ENCODE measurements at places on chromosomes 5 and 9.

DNA sequence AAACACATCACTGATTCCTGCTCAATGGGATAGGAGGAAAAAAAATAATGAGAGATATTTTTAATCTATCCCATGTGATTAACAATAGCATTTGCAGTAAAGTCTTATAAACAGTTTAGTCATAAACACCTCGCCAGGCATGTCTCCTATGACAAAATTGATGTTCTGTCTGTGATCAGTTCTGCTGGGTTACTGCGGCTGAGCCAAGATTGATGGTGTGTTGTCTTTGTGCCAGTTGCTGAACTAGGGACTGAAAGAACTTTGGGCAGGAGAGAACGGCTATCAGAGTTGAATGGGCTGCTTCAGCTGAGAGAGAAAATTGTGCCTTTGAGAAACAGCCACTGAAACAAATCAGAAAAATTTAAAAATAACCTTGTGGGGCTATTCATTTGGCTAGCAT is 37.3 kb upstream of the MAMDC2 start:
- DNase-seq, result no peak

DNA sequence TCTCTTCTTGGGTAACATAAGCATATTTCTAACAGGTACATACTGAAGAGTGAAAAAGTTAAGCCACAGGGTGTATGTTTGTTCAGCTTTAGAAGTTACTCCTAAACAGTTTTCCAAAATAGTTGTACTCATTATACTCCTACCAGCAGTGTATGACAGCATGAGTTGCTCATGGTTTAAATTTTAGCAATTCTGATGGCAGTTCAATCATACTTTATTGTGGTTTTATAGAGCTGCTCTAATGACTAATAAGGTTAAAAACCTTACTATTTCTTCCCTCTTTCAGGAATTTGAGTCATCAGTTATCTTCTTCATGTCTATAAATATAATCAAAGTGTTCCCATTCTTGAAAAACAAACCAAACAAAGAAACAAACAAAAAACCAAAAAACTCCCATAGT is 81.5 kb downstream of the CAAP1 start:
- no peak for DNase-seq

DNA sequence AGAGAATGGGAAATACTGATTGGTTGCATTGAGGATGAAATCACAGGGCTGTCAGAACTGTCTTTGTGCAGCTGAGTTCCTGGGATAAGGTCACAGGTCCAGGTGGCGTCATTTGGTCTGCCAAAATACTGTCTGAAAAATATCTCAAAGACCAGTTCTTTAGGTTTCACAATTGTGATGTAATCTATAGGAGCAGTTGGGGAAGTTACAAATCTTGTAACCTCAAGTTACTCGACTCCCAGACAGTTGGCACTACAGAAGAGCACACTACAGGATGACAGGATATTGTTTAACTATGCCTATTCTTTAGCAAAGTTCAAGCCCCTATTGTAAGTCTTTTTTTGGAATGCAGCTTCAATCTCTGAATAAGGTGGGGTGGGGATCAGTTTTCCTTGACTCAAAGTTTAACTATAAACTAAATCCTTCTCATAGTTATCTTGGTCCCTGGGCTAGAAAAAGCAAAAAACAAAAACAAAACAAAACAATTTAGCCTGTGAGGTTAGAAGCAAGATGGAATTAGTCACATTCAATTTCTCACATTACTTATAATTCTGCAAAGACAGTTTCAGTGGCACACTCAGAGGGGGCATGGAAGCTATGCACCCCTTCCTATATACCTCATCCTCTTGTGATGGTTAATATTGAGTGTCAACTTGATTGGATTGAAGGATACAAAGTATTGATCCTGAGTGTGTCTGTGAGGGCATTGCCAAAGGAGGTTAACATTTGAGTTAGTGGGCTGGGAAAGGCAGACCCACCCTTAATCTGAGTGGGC is 276.0 kb downstream of the AUH start:
- DNase-seq, result no peak

DNA sequence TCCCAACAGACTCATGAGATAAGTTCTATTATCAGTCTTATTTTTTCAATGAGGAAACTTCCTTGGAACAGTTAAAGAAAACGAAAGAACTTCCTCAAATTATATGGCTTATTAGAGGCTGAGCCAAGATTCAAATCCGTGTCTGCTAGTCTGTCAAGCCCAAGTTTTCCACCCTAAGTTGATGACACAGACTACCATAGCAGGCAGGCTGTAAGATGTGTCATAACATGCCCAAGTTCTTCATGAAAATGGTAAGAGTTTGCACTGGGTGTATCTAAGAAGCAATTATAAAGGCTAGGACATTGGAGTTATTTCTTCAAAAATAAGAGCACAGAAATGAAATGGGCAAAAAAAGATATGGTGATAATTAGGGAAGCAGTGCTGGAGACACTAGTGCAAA is 634.5 kb downstream of the BRINP1 start:
- DNase-seq, result no peak

DNA sequence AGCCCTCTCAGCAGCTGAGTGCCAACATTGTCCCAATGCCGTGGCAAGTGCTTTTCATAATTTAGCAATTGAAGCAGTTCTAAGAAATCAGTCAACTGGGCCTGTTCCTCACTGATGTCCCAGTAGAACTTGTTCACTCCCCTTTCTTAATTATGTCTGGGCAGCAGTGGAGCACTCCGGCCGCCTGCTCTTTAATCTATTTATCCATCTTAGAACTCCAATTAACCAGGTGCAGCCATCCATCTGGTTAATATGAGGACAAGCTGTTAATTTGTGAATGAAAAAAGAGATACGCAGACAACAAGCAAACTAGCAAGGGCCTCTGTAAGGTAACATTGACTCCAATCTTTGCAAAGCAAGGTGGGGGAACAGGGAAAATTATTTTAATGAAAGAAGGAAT is 39.4 kb downstream of the MAT2B start:
- DNase-seq, result no peak

DNA sequence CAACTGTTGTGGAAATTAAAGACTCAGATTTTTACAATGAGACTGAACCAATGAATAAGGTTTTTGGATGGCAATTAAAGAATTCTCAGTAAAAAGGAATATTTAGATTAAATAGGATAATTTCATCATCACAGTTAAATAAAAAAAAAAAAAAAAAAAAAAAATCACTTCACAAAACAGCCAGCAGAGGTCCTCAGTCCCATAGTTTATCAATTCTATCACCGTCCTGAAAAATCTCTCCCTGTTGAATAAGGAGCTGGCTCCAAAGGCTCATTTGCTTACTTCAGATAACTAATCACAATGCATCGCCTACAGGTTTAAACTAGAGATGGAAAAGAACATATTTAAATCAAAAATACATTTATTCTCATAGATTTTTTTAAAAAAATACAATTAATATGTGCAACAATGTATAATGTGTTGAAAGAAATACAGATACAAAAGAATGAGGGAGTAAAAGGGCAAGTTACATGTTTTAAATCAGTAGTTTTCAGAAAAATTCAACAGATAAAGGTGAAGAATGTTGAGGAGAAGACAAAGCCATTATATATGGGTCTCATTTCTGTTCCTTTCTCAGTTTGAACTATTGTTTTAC is 175.8 kb upstream of the CHD1 start:
- DNase-seq, result no peak

DNA sequence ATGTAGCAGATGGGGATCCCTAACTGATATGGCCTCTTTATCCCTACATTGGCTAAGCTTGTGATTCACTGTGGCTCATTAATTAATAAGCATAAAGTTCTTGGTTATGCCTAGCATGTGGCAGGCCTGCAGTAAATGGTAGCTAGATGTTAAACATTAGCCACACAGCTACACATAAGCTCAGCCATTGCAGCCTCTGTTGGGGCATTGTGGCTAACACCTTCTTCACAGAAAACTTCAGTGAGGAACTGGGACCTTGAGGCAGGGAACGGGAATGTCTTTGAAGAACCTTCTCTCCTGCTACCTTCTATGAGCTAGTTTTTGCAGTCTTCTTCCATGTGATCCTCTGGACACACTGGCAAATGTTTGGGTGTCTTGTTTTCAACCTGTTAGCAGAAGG is 338.2 kb downstream of the NTRK2 start:
- DNase-seq, result no peak

GRCh38 chr5:58641533-58641932 is 58.7 kb downstream of the RAB3C start:
- no peak for DNase-seq

DNA sequence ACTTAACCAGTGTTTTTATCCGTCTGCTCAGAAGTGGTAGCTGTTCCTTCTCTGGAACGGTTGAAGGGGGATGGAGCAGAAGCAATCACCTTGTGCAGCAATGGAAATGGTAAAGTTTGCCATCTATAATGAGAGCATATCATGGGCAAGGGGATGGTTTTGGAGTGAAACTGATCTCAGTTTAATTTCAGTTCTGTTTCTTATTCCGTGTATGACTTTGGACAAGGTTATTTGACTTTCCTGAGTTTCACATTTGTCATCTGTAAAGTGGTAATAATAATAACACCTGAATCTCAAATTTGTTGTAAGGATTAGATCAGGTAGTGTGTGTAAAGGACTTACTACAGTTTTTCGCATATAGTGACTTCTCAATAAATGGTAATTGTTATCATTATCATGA is 106.1 kb downstream of the PCSK1 start:
- DNase-seq, result no peak

DNA sequence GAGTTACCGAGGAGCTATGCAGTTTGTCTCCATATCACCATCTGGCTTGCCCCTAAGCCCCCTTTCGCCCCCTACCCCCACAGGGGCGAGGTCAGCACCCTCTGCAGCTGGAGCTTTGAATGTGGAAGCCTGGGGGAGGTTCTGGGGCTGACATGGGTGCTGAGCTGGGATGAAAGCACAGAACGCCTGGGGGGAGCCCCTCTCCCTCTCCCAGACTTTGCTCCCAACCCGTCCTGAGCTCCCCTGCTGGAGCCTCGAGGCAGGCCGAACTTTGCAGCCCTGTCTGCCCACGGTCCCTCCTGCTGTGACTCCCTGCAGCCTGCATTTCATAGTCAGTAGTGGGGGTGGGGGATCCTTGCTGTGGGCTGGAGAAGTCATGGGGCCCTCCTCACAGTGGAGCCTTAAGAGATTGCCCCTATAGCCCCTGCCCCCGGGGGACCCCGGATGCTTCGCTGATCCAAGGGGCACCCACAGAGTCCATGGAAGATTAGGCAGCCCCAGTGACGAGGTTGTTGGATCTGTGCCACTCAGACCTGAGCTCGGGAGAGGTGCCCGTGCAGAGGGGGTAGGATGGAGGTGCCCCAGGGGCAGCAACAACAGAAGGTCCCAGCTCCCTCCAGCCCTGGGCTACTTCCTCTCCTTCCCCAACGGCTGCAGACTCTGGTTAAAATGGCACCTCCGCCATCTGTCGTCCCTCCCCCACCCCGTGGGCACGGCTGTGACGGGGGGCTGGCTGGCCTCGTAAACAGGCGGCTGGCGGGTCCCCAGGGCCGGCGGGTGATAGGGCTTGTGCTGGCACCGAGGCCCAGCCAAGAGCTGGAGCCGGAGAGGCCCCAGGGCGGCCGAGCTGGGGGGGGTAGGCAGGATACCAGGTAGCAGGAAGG is 162.0 kb downstream of the C9orf50 start:
- no peak for DNase-seq

GRCh38 chr5:65061974-65062353 is 293.2 kb downstream of the CWC27 start:
- DNase-seq, result no peak

GRCh38 chr9:125977223-125977622 is 230.1 kb downstream of the PBX3 start:
- DNase-seq, result no peak

DNA sequence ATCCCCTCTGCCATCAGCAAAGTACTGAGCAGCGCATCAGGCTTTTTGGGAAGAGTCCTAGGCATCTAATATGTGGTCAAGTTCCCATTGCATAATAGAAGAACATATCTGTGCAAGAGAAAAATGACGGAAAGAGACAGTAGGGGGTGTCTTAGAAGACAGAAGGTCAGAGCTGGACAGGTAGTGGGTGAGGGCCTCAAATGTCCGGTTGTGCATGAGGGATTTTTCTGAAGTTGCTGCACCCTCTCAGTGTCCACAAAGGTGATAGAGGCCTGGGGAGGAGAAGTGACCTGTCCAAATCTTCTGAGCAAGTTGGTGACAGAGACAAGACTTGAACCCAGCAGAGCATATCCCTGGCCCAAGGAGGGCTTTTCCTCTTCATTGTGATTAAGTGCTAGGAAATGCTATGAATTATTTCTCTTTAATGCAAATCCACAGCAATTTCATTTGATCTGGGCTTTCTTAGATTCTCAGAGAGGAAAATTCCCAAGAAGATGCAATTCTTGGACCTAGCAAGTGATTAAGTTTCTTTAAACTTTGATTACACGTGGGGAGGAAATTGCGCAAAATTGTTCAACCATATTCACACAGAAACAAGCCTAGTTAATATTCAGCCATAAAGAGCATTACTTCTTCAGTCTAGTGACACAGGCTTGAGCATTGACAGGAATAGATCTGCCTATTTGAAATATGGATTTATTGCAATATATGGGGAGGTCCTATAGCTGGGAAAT is at the start of gene OR2S2:
Gene OR2S2, minus strand, starts transcription at position 51 of the 734 bp plus-strand sequence. CDS start 56 bp downstream, outside the sequence.
- no peak for DNase-seq

DNA sequence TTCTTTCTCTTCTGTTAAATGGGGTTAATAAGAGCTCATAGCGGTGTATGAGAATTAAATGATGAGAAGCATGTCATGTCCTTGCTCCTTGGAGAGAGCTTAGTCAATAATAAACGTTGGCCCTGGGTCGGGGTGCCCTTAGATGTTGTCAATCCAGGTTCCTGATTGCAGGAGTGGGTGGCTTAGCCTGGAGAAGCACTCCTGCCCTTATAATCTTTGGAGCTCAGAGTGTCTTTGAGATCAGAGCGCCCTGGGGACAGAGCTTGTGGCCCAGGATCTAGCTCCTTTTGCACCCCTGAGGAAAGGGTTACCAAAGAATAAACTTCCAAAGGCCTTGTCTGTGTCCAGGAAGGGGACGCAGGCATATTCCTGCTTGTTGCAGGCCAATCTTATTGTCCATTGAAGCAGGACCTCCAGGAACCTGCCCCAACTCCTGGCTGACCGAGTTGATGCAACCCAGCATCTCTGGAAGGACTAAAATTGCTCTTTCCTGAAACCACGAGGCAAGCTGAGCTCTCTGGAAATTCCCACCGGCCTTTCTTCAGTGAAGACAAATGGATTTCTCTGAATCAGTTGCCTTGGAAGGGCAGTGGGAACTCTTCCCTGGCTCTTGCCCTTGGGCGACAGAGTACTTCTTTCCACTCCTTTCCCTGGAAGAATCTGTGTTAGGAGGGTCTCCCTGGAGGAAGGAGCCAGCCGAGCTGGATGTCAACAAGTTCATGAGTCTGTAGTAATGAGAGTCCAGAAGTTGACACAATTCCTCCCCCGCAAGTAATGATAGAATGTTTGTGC is 6.4 kb upstream of the AMBP start:
- no peak for DNase-seq

DNA sequence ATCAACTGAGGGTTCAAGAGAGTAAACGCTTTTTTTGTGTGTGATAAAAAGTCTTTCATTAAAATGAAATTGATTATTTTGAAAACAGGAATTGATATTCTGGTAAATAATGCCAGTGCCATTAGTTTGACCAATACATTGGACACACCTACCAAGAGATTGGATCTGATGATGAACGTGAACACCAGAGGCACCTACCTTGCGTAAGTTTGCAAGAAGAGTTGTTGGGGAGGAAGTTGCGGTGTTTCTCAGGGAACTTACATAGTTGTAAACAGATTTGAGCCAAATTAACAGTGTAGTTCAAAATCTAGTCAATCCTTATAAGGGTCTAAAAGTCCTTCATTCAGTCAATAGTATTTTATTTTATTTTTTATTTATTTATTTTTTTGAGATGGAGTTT is 28.9 kb downstream of the HSDL2 start:
- no peak for DNase-seq

GRCh38 chr5:15254607-15255006 is 245.4 kb upstream of the FBXL7 start:
- DNase-seq, result no peak

GRCh38 chr9:37342895-37343294 is 79.6 kb upstream of the GRHPR start:
- DNase-seq, result no peak

- DNase-seq, result peak; percentile 70
Observed at GRCh38 chr9:36470643-36471290, 70.7 kb upstream of the RNF38 start.
